ENCODE measurements at places on chromosomes 5 and 9. TPM values are rescaled to one million over a fixed set of nuclear protein-coding genes. Genes with fewer than 3 reads are reported as not detected.

DNA sequence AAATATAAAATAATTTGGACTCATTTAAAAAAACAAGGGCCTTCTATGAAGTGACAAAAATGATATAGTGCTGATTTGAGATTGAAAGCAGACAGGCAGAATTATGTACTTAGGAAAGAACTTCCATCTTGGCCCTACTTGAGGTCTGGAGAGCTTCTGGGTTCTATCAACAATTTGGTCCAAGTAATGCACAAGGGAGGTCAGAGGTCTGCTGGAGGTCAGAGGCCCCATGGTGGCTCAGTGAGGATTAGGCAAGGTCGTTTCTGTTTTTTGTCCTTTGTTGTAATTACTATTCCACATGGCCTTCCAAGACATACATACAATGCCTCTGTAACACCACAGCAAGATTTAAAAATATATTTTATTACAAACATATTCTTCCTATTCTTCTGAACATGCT, 37.2 kb downstream of the NUDT12 start:
- H3K4me1 ChIP-seq = no peaks in the 10 kb centered on the region
- no peak overlapping the region for H3K4me3 ChIP-seq
- H3K27ac ChIP-seq = no peak overlapping the region
- no peak for DNase-seq

- no peak overlapping the region for H3K4me3 ChIP-seq
- H3K36me3 ChIP-seq = no peaks in the 10 kb centered on the region
- H3K27ac ChIP-seq = no peak overlapping the region
- H3K27me3 ChIP-seq = no peaks in the 10 kb centered on the region
- DNase-seq = no peak
- H3K4me1 ChIP-seq = no peaks in the 10 kb centered on the region
These were observed 26.7 kb downstream of the GARNL3 start for GRCh38 chr9:127291246-127291778.

- no peaks in the 10 kb centered on the region for H3K27me3 ChIP-seq
- H3K4me1 ChIP-seq = no peaks in the 10 kb centered on the region
- H3K36me3 ChIP-seq = no peaks in the 10 kb centered on the region
- H3K4me3 ChIP-seq = no peak overlapping the region
These were observed 64.8 kb downstream of the SMIM15 start for GRCh38 chr5:61097465-61097864.

DNA sequence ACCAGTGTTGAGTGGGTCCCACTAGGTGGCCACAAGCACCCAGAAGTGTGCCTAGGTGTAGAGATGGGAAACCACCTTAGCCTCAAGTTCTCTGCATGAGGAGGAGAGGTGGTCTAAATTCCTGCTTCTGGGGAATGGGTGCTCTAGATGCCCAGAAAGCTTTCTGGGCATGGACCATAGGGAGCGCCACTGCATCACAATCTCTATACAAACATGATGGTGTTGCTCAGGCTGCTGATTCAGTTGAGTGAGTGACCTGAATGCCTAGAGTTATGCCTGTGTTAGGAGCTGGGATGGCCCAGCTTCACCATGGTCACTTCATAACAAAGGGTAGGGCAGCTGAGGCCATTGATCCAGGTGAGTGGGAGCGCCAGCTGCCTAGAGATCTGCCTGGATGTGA, 667.9 kb upstream of the ARRDC3 start:
- no peaks in the 10 kb centered on the region for H3K27me3 ChIP-seq
- no peak for DNase-seq
- H3K36me3 ChIP-seq = no peaks in the 10 kb centered on the region
- H3K4me1 ChIP-seq = no peaks in the 10 kb centered on the region
- H3K4me3 ChIP-seq = no peak overlapping the region

DNA sequence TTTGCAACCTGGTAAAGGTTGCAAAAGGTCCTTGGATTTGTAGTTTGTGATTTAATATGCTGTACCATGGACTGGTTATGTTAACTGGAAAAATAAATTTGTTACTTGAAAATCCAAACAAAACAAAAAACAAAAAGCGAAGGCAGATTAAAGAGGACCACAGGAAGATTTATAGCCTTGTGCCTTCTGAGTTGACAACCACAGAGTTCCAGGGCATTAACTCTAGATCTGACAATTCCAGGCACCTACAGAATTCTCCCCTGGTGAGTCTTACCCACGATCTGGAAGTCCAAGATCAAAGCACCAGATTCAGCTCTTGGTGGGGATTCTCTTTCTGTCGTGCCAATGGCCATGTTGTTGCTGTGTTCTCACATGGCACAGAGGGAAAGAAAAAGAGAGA, 107.9 kb upstream of the SELENOP start:
- H3K4me3 ChIP-seq = no peak overlapping the region
- H3K36me3 ChIP-seq = no peaks in the 10 kb centered on the region
- no peak for DNase-seq
- no peaks in the 10 kb centered on the region for H3K27me3 ChIP-seq
- no peak overlapping the region for H3K27ac ChIP-seq

GRCh38 chr5:94433397-94434163, 184.8 kb downstream of the KIAA0825 start:
- H3K36me3 ChIP-seq = no peaks in the 10 kb centered on the region
- H3K27ac ChIP-seq = peak overlapping the region; percentile 17
- DNase-seq = no peak
- H3K4me1 ChIP-seq = no peaks in the 10 kb centered on the region
- no peak overlapping the region for H3K4me3 ChIP-seq

- no peaks in the 10 kb centered on the region for H3K27me3 ChIP-seq
- no peak for DNase-seq
- H3K36me3 ChIP-seq = no peaks in the 10 kb centered on the region
- H3K27ac ChIP-seq = no peak overlapping the region
- H3K4me1 ChIP-seq = no peaks in the 10 kb centered on the region
- H3K4me3 ChIP-seq = no peak overlapping the region
These were observed 2.8 kb upstream of the HBEGF start for GRCh38 chr5:140349244-140349643.

DNA sequence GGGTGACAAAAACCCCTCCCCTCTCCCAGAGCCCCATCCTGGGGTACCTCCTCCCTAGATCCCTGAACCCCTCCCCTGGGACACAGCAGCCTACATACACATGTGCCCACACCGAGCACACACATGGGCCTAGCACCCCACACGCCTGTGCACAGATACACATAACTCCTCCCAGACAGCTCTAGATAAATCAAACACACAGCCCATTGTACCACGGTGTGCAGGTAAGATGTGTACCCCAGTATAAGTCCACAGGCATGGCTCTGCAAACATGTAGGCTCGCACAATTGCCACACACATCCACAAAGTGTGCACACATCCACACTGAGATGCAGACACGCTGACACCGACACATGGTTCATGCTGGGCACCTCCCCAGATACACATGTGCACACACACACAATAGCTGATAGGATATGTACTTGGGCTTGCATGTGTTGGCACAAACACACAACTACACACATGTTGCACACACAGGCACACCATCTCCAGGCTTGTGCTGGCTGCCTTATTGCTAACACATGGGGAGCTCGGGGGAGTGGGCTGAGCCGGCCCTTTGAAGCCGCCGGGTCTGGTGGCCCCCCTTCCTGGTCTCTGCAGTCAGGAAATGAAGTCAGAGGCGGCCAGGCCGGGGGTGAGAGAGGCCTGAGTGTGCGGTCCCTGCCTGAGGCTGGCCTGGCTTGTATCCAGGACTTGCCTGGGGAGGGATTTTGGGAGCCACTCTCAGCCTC, 30.2 kb downstream of the GOLGA2 start:
- H3K36me3 ChIP-seq = no peaks in the 10 kb centered on the region
- H3K4me1 ChIP-seq = no peaks in the 10 kb centered on the region
- DNase-seq = no peak
- H3K27ac ChIP-seq = peak overlapping the region; percentile 93
- H3K27me3 ChIP-seq = no peaks in the 10 kb centered on the region

GRCh38 chr9:108851138-108851537, 4.6 kb downstream of the ACTL7B start:
- H3K4me3 ChIP-seq = no peak overlapping the region
- DNase-seq = no peak
- no peaks in the 10 kb centered on the region for H3K36me3 ChIP-seq
- H3K27me3 ChIP-seq = no peaks in the 10 kb centered on the region
- no peaks in the 10 kb centered on the region for H3K4me1 ChIP-seq

GRCh38 chr5:39588179-39588578, 163.4 kb upstream of the DAB2 start:
- H3K36me3 ChIP-seq = no peaks in the 10 kb centered on the region
- no peak overlapping the region for H3K4me3 ChIP-seq
- DNase-seq = no peak
- H3K27me3 ChIP-seq = no peaks in the 10 kb centered on the region

- H3K27me3 ChIP-seq = no peaks in the 10 kb centered on the region
- no peaks in the 10 kb centered on the region for H3K4me1 ChIP-seq
- H3K27ac ChIP-seq = no peak overlapping the region
These were observed 315.6 kb downstream of the MTRR start for GRCh38 chr5:8184455-8185063.

GRCh38 chr5:134813827-134814226, 31.9 kb upstream of the C5orf24 start:
- no peak overlapping the region for H3K4me3 ChIP-seq
- no peaks in the 10 kb centered on the region for H3K4me1 ChIP-seq
- no peaks in the 10 kb centered on the region for H3K27me3 ChIP-seq
- H3K27ac ChIP-seq = no peak overlapping the region
- H3K36me3 ChIP-seq = no peaks in the 10 kb centered on the region

GRCh38 chr5:135971701-135972100, 16.9 kb upstream of the LECT2 start:
- no peak overlapping the region for H3K4me3 ChIP-seq
- no peak for DNase-seq
- H3K27ac ChIP-seq = no peak overlapping the region
- H3K4me1 ChIP-seq = no peaks in the 10 kb centered on the region
- H3K36me3 ChIP-seq = no peaks in the 10 kb centered on the region

DNA sequence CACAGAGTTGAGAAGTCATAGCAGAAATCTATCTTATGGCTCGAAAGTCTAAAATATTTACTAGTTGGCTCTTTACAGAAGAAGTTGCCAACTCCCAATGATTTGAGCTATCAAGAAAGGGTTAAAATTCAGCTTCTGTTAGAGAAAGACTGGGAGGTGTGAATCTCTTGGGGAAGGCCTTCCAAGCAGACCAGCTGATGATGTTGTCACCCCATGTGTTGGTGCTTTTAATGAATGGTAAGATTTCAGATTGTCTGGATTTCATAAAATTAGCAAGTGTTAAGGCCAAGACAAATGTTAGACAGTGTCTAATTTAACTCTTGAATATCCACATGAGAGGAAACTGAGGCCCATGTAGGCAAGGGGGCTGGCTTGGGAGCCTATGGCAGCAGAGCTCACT, 63.9 kb downstream of the PPARGC1B start:
- no peak overlapping the region for H3K4me3 ChIP-seq
- no peak overlapping the region for H3K27ac ChIP-seq
- H3K4me1 ChIP-seq = no peaks in the 10 kb centered on the region
- no peaks in the 10 kb centered on the region for H3K27me3 ChIP-seq
- H3K36me3 ChIP-seq = no peaks in the 10 kb centered on the region
- DNase-seq = no peak

DNA sequence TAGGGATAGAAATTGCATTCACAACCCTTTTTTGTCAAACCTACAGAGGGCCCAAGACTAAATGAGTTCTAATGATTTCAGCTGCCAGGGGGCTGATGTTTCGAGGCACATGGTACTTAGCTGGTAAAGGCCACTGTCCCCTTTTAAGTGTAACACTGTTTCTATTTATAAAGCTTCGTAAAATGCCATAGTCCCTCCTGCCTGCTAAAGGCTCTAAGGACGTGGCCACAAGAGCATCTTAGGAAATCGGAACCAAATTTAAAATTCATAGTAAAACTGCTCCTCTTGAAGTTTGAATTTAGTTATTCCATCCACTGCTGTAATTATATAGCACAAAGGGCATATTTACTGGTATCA, 170.3 kb upstream of the WWC1 start:
- no peaks in the 10 kb centered on the region for H3K27me3 ChIP-seq
- H3K4me3 ChIP-seq = no peak overlapping the region
- H3K36me3 ChIP-seq = no peaks in the 10 kb centered on the region
- DNase-seq = no peak
- H3K4me1 ChIP-seq = no peaks in the 10 kb centered on the region
- no peak overlapping the region for H3K27ac ChIP-seq

GRCh38 chr5:95729115-95730010, 1.8 kb upstream of the RHOBTB3 start:
- H3K27ac ChIP-seq = peak overlapping the region; percentile 15
- no peaks in the 10 kb centered on the region for H3K4me1 ChIP-seq
- no peak for DNase-seq
- no peaks in the 10 kb centered on the region for H3K36me3 ChIP-seq

The PCDHGC3 gene
- total RNA-seq = 41.6 TPM

The ALDOB gene
- not detected for total RNA-seq

The ZNG1A gene
- total RNA-seq = 70.1 TPM

The SLC46A2 gene
- total RNA-seq = not detected

The PRDM9 gene
- not detected for total RNA-seq

The APBA1 gene
- total RNA-seq = 6.9 TPM

The CCL21 gene
- total RNA-seq = 5.9 TPM

The ZFYVE16 gene
- total RNA-seq = 28.0 TPM

The CCL28 gene
- 192 TPM for total RNA-seq

The CANX gene
- total RNA-seq = 379 TPM

All from breast epithelium (tissue), 4 donors.